Heart left ventricle (tissue), 16 donors: ENCODE measurements at places on chromosomes 12 and 14.

DNA sequence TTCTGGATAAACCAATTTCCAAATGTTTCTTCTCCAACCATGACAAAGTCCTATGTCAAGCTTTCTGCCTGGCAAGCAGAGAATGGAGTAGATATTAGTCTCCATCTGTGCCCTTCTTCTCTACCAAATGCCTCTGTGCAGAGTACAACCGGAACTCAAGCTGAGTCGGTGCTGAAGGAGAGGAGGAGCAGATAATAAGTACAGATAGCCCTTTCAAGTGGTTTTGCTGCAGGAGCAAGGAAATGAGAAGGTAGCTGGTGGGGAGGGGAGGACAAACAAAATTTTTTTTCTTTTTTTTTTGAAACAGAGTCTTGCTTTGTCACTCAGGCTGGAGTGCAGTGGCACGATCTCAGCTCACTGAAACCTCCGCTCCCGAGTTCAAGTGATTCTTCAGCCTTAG lies 14.2 kb upstream of the HELB start:
- DNase-seq = no peak

GRCh38 chr14:89312932-89313331 lies 104.1 kb downstream of the FOXN3 start:
- DNase-seq = no peak

- DNase-seq = no peak
Observed at GRCh38 chr14:99351166-99352007, 79.4 kb upstream of the BCL11B start.

DNA sequence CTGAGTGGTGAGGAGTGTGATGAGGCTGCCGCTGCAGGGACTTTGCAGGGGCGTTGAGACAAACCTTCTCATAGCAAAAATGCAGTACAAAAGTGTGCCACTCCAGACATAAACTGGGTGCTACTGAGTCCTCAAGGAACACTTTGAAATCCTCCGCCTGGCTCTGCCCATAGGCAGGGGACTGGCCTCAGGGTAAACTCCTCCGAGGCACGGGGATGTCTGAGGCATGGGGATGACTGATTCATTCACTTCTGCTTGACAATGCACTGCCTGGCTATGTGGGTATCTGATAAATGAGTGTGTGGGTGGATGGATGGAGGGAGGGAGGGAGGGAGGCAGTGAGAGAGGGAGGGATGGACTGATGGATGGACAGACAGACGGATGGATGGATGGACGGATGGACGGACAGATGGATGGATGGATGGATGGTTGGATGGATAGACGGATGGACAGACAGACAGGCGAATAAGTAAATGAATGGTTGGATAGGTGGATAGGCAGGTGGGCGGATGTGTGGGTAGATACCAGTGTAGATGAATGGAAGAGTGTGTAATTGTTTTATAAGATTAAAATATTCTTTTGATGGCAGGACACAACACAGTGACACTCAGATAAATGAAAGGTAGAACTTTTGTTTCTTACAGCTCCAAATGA lies 2.1 kb upstream of the BDKRB2 start:
- DNase-seq = no peak

GRCh38 chr12:18753481-18754123 lies 15.7 kb downstream of the CAPZA3 start:
- peak; percentile 49 for DNase-seq
